ENCODE measurements at places on chromosomes 2 and 18. TPM values are rescaled to one million over a fixed set of nuclear protein-coding genes. Genes with fewer than 3 reads are reported as not detected.

- no peak for DNase-seq
Measured at GRCh38 chr18:50115095-50115494, 79.9 kb downstream of the MYO5B start.

- DNase-seq = no peak
Measured at GRCh38 chr2:70443726-70444125, 109.9 kb downstream of the TGFA start.

GRCh38 chr2:238730001-238730669, 117.8 kb upstream of the TWIST2 start:
- no peak for DNase-seq

- DNase-seq = no peak
Measured at GRCh38 chr2:64052463-64053241, 33.4 kb upstream of the VPS54 start.

DNA sequence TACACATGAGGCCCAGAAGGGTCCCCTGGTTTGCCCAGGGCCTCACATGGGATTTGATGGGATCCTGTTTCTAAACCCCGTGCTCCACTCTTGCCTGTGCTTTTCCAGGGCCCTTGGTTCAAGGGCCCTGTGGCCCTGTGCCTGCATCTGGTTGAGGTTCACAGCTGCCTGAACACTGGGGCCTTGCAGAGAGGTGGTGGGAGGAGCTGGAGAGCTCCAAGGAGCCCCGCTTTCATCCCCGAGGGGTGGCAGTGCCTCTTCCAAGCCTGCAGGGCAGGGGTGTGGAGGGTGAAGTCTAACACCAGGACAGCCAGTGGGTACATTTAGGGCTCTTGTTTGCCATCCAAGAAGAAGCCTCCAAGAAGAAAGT, 82.3 kb downstream of the GLI2 start:
- no peak for DNase-seq

DNA sequence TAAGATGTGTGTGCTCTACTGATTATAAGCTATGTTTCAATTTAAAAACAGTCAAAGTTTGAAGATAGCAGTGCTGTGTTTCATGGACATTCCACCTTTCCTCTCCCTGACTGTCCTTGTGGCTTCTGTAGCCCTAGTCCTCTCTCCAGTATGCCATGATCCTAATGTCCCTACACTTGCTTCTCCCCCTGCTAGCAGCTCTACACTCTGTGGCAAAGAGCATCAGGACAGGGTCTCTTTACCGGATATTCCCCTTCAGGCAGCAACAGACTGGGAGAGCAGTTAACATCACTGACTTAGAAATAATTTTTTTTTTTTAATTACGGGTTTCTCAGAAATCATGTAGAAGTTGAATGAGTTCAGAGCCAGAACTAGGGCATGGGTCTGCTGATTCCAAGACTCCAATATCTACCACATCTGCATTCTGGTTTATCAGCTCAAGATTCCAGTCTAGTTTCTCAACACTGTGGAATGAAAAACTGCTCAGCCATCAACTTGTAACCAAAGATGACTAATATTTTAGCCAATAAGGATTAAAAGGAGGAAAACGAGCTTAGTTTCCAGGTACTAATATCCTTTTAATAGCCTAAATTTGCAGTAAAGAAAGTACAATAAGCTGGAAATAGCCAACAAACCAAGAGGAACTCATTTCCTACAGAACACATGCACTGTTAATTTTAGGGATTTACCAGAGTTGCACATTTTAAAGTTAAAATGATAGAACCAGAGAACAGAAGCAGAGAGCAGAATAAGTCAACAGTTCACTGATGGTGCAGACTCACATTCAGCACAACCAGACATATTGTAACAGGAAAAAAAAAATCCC, 45.2 kb downstream of the TMEM131 start:
- DNase-seq = no peak

DNA sequence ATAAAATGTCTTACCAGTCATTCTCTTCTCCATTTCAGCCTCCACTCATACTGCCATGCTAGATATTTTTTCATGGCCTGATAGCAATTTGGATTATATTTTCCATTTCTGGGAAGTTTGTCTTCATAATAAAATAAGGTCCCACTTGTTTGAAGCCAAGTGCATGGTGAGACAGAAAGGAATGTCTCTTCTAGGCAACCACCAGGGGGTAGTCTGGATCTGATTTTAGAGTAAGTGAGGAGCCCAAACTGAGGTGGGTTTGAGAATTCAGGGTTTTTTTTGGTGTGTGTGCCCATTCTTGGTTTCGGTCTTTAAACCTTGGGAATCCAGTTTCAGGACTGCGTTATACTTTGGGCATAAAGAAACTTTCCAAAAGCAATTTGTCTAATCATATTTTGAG, 315.5 kb downstream of the RPRM start:
- DNase-seq = no peak

DNA sequence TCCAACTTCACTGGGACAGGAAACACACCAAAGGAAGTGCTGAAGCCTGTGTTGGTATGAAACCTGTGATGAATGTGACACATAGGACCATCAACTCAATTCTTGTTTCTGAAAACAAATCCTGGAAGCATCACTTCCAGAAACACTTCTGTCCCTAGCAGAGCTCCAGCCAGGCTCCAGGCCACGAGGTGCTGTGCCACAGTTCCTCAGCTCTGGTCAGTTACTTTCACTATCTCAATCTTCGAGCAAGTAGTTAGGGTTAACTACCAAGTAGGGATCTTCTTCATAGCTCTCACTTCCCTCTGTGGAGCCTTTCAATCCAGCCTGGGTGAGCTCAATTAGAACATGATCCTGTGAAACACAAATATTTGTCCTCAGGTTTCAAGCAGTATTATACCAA, 3.6 kb upstream of the LCT start:
- DNase-seq = no peak

DNA sequence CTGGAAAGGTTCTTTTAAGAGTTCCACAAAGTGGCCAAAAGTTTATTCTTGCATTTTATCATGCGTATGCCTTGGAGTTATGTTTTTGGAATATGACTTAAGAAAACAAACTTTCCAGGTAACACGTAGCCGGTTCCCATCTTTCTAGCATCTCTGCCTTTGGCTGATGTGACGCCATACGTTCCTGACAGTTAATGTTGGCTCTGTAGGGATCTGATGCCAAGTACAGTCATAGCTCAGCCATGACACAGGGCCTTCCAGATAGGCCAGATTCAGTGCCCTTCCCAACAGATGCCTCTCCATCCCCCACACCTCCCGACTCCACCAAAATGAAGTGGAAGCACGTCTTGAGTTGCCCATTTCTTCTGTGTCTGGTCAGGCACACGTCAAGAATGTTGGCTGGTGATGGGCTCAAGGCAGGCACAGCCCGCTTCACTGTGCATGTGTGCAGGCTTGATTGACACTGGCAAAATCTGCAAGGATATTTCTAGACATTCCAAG, 51.0 kb upstream of the THOC1 start:
- no peak for DNase-seq

DNA sequence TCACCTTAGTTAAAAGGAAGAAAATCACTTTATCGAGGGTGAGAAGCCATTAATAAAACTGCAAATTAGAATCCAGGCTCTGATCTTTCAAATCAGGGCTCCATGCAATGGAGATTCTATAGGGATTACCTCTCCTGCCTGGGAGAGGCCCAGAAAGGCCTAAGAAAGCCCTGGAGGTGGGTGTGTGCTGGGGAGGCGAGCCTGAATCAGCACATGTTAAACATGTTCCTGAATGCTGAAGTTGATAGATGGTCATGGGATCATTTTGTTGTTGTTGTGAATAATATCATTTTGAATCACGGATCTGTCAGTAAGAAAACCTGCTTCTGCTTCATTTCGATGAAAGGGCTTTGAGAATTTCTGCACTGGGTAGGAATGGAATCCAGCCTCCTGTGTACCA, 254.3 kb downstream of the ACKR3 start:
- DNase-seq = no peak

DNA sequence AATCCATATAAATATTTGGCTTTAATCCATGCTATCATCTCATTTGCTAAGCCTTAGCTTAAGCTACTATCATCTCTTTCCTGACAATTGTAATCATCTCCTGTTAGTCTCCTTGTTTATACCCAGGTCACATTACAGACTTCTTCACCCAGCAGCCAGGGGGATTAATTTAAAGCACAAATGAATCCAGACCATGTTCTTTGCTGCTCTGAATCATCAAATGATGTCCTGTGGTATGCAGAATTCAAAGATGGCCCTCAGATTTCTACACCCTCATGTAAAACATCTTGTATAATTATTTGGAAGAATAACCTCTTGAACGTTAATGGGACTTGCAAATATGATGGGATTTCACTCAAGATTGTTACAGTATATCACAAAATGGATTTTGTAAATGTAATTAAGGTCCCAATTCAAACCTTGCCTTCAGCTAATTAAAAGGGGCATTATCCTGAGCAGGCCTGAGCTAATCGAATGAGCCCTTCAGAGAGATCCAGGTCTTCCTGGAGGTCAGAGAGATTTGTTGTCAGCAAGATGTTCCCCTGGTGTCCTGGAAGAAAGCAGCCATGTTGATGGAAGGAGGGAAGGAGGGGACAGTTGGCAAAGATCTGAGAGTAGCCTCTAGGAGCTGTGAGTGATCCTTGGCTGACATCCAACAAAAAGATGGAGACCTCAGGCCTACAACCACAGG, 241.1 kb upstream of the MMADHC start:
- no peak for DNase-seq

GRCh38 chr2:231612109-231612455, 19.4 kb downstream of the TEX44 start:
- DNase-seq = no peak

- DNase-seq = no peak
Measured at GRCh38 chr18:62877411-62878221, 162.3 kb downstream of the PHLPP1 start.

- DNase-seq = no peak
Measured at GRCh38 chr2:46570396-46570795, 91.0 kb downstream of the TMEM247 start.

- no peak for DNase-seq
Measured at GRCh38 chr2:183193904-183194303, 69.7 kb downstream of the NUP35 start.

- DNase-seq = no peak
Measured at GRCh38 chr2:11410101-11410500, 55.9 kb downstream of the E2F6 start.

GRCh38 chr2:36404318-36404717, 48.7 kb downstream of the CRIM1 start:
- DNase-seq = no peak

- DNase-seq = no peak
Measured at GRCh38 chr2:254241-254640, 9.6 kb downstream of the SH3YL1 start.

DNA sequence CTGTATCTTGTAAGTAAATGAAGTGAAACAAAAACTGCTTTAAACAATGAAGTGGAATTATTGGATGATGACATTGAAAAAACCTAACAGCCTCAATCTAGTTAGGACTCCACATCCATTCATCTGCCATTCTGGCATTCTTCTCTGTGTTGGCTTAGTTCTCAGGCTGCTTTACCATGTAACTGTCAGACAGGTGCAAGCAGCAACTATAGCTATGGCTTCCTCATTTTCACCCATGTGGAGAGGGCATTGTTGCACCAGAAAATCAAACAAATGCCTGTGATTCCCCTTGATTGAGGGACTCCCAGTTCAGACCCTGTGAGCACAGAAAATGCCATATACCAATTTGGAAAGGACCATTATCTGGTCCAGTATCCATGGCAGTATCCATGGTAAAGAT, 129.5 kb upstream of the NYAP2 start:
- DNase-seq = no peak

DNA sequence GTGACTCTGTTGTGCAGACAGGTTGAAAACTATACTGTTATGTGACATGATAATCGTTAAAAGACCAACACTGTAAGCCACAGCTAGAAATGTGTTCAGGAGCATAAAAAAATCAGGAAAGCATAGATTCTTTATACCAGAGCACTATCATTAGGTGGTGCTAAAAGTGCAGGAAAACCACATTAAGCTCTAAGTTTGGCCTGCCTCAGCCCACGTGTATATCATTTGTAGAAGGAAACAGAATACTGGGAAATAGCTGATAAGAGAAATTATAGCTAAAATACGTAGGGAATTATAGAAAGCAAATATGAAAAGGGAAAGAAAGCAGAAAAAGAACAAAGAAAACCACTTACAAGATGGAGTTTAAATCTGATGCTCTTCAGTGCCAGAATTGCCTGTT, 26.5 kb upstream of the C2orf74 start:
- no peak for DNase-seq

DNA sequence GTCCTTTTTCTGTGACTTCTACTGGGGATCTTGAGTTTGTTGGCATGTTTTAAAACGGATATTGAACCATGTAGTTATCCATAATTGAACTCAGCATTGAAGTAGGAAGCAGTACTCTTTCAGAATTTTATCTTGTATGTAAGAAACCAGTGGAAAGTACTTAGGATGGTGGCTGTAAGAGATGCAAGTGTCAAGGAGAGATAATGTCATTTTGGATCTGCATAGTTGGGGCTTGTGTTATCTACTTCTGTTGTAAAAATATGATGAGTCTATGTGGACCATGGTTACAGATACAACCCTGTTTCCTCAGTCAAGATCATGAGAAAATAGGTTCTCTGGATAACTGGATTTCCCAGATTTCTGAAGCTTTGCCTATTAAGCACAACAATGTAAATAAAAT, 113.7 kb downstream of the NAB1 start:
- no peak for DNase-seq

- DNase-seq = no peak
Measured at GRCh38 chr2:37708146-37708545, 36.7 kb upstream of the CDC42EP3 start.

- no peak for DNase-seq
Measured at GRCh38 chr2:10208736-10209135, 86.2 kb downstream of the RRM2 start.

DNA sequence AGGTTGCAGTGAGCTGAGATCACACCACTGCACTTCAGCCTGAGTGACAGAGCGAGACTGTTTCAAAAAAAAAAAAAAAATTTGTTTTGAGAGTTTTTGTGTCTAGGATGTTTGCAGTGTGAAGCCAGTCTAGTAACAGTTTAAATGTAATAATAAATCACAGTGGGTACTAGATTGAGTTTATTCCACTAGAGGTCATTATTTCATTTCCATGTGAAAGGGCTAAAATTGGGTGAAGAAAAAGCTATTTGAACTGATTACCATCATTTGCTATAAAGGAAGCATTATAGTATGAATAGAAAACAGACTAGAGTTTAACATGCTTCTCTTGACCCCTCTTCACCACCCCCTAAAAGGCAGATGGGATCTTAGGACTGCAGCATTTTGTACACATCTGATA, 20.3 kb downstream of the SNRPD1 start:
- DNase-seq = no peak

- DNase-seq = no peak
Measured at GRCh38 chr2:114457956-114458355, 15.5 kb downstream of the DPP10 start.

The CAPN13 gene
- 19.2 TPM for total RNA-seq

The FOXI3 gene
- total RNA-seq = not detected

The C2orf66 gene
- total RNA-seq = 0.38 TPM

The POTEE gene
- not detected for total RNA-seq

The SATB2 gene
- total RNA-seq = 3.9 TPM

The CD207 gene
- total RNA-seq = 3.6 TPM

The VIT gene
- total RNA-seq = 0.32 TPM

The DRC1 gene
- not detected for total RNA-seq

The KLHL14 gene
- 0.72 TPM for total RNA-seq
